Smooth muscle cell of trachea (primary cell): ENCODE measurements at places on chromosomes 5 and 9. TPM values are rescaled to one million over a fixed set of nuclear protein-coding genes. Genes with fewer than 3 reads are reported as not detected.

The PDE6A gene
- total RNA-seq: not detected in 2 replicates

The ARHGEF28 gene
- 19.0 and 32.6 TPM in 2 replicates for total RNA-seq

The OTULINL gene
- under 0.01 and 0.17 TPM in 2 replicates for total RNA-seq

The GPRIN1 gene
- total RNA-seq: 6.3 and 7.4 TPM in 2 replicates

The CFAP90 gene
- total RNA-seq: 0.17 TPM in 1 of 2 replicates, not detected in the other

The PIP5K1B gene
- total RNA-seq: not detected in 2 replicates

The CRHBP gene
- total RNA-seq: under 0.01 and 3.5 TPM in 2 replicates

The PGM5 gene
- total RNA-seq: 88.8 and 110 TPM in 2 replicates

The DNM1 gene
- total RNA-seq: 83.0 and 86.0 TPM in 2 replicates

The LHX3 gene
- total RNA-seq: under 0.01 TPM in 1 of 2 replicates, not detected in the other
